ENCODE measurements at places on chromosomes 1 and 21. TPM values are rescaled to one million over a fixed set of nuclear protein-coding genes. Genes with fewer than 3 reads are reported as not detected.

DNM3 gene
- total RNA-seq = 2.2 TPM

CDK18 gene
- 1.1 TPM for total RNA-seq

MROH9 gene
- total RNA-seq = not detected

LMX1A gene
- total RNA-seq = not detected

FAM167B gene
- total RNA-seq = 1.1 TPM

SIK1 gene
- total RNA-seq = 3.4 TPM

LCE2B gene
- total RNA-seq = not detected

FCGR1A gene
- 1.1 TPM for total RNA-seq

DNA sequence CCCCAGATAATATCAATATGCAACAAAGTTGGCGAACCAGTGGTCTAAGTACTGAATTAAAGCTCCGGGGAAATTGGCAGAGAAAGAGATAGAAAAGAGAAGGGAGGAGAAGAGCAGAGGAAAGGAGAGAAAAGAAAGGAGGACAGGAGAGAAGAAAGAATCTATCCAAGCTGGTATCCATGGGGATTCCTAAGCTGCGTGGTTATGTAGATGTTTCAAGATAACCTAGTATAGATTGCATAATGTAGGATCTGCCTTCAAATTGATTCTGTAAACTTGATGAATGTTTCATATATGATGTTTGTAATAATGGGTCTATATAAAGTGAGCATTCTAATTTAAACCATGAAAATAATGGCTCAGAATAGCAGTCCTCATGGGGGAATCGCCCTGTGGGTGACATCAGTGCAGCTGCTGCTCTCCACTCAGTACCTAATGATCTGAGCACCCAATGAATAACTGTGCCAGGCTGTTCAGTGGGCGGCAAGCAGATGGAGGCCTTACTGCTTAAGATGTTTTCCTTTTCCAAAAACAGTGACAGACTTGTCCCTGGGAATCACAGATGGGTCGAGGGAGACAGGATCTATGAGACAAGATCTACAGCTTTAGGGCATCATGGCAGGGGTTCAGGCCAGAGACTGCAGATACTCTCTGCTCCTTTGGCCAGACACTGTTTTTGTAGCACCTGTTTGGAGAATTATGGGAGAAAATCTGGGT is 78.0 kb downstream of the LAMC2 start:
- no peaks in the 10 kb centered on the region for H3K4me1 ChIP-seq
- peaks cover 34% of the 10 kb centered on the region for H3K27me3 ChIP-seq
- no peaks in the 10 kb centered on the region for H3K36me3 ChIP-seq

DNA sequence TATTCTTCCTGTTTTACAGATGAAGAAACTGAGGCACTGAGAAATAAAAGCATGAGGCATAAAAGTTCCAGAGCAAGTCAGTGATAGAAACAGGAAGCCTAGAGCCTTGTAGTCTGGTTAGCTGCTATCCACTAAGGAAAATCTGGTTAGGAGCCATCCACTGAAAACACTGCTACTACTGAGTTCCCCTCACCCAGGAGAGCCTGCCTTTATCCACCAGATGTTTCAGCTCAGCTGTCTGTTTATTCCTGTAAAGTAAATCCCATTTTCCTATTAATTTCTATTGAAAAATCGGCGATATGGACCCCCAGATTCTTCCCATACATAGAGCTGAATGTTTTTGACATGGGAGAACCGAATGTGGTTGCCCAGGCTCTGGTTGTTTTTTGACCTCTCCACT is 63.7 kb upstream of the LMO4 start:
- H3K4me1 ChIP-seq = no peaks in the 10 kb centered on the region
- H3K36me3 ChIP-seq = no peaks in the 10 kb centered on the region
- no peak overlapping the region for H3K27ac ChIP-seq
- DNase-seq = no peak

DNA sequence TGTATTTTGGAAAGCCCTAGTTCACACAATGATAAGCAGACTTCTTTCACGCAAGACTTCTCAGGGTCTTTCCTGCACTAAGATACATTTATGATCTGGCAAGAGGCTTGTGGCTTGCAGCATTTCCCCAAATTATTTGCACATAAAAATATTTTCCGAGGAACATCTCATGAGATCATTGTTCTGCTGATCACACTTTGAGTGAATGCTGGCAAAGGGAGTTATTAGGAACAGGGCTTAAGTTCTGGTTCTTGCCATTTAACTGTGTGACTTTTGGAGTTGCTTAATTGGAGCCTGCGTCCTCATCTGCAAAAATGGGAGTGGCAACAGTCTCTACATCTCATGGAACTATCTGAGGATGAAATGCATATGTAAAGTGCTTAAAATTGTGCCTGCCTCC is 50.2 kb downstream of the GADD45A start:
- peaks cover 3% of the 10 kb centered on the region for H3K27me3 ChIP-seq
- no peak overlapping the region for H3K27ac ChIP-seq
- peaks cover 16% of the 10 kb centered on the region for H3K4me1 ChIP-seq
- no peak overlapping the region for H3K4me3 ChIP-seq
- no peak for DNase-seq
- H3K36me3 ChIP-seq = no peaks in the 10 kb centered on the region

- no peak for DNase-seq
- H3K4me1 ChIP-seq = no peaks in the 10 kb centered on the region
- H3K4me3 ChIP-seq = no peak overlapping the region
- no peaks in the 10 kb centered on the region for H3K36me3 ChIP-seq
- H3K27me3 ChIP-seq = peaks cover 31% of the 10 kb centered on the region
- H3K27ac ChIP-seq = no peak overlapping the region
Observed at GRCh38 chr1:108502624-108503023, 52.5 kb downstream of the NBPF6 start.

DNA sequence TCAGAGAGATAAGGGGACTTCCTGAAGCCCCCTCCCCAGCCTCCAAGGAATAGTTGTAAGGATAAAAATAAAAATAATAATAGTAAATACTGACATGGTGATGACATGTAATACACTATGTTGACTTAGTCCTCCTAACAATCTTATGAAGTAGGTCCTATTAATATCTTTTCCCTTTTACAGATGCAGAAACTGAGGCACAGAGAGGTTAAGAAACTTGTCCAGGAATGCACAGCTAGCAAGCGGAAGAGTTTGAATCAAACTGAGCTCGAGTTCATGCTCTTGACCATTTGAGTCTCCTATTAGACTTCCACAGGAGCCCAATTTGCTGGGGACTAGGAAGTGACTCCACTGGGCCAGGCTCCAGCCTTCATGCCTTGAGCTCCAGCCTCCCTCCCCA is 194.8 kb downstream of the GRIK3 start:
- no peaks in the 10 kb centered on the region for H3K4me1 ChIP-seq
- H3K36me3 ChIP-seq = no peaks in the 10 kb centered on the region
- no peaks in the 10 kb centered on the region for H3K27me3 ChIP-seq
- no peak for DNase-seq

DNA sequence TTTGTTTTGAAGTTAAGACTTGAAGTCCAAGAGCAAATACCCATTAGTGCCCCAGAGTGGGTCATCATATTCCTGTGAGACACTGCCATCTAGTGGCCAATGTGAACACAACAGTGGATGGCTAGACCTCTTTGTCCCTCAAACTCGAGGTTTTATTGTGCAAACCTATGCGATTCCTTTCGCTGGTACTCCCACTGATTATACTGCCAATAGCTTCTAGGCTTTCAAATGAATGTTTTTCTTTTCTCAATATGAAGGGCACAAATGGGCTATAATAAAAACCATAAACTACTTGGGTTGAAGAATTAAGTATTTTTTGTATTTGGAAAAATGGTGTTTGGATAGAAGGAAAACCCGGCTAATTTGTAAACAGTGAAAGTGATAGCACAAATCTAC is 100.4 kb upstream of the ZNF281 start:
- no peaks in the 10 kb centered on the region for H3K36me3 ChIP-seq
- H3K4me1 ChIP-seq = no peaks in the 10 kb centered on the region
- H3K27ac ChIP-seq = no peak overlapping the region
- peaks cover 41% of the 10 kb centered on the region for H3K27me3 ChIP-seq
- peak; percentile 69 for DNase-seq

GRCh38 chr1:186865253-186865652 is 36.5 kb downstream of the PLA2G4A start:
- no peak for DNase-seq
- no peak overlapping the region for H3K4me3 ChIP-seq
- no peak overlapping the region for H3K27ac ChIP-seq
- H3K36me3 ChIP-seq = no peaks in the 10 kb centered on the region
- no peaks in the 10 kb centered on the region for H3K27me3 ChIP-seq
- H3K4me1 ChIP-seq = peaks cover 3% of the 10 kb centered on the region

GRCh38 chr1:116919802-116920201 is 10.1 kb downstream of the PTGFRN start:
- no peak overlapping the region for H3K4me3 ChIP-seq
- H3K27me3 ChIP-seq = no peaks in the 10 kb centered on the region
- H3K4me1 ChIP-seq = peaks cover 9% of the 10 kb centered on the region
- DNase-seq = no peak

DNA sequence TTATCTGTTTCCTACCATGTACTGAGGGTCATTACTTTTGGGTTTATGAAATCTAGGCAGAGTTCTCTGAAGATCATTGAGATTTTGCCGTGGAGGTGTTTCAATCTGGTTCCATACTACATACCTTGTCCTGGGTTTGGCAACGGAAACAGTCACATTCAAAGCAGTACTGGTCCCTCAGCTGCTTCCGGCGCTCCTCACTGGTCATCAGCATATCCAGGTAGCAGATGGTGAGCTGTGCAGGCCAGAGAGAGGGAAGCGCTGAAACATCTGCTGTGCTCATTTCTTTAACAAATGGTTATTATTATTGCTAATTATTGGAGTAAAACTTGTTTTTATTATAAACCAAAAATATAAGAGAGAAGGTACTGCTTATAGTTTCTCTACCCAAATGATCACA is 591.7 kb downstream of the SMYD3 start:
- no peak overlapping the region for H3K27ac ChIP-seq
- no peaks in the 10 kb centered on the region for H3K4me1 ChIP-seq
- H3K4me3 ChIP-seq = no peak overlapping the region
- H3K36me3 ChIP-seq = peaks cover 8% of the 10 kb centered on the region
- H3K27me3 ChIP-seq = no peaks in the 10 kb centered on the region

- H3K36me3 ChIP-seq = no peaks in the 10 kb centered on the region
- H3K4me3 ChIP-seq = no peak overlapping the region
- H3K4me1 ChIP-seq = no peaks in the 10 kb centered on the region
- peaks cover 2% of the 10 kb centered on the region for H3K27me3 ChIP-seq
Observed at GRCh38 chr1:27179979-27180378, 25.1 kb upstream of the SLC9A1 start.

- peaks cover 47% of the 10 kb centered on the region for H3K27me3 ChIP-seq
- H3K4me3 ChIP-seq = no peak overlapping the region
Observed at GRCh38 chr1:204192046-204192445, 4.2 kb downstream of the KISS1 start.

DNA sequence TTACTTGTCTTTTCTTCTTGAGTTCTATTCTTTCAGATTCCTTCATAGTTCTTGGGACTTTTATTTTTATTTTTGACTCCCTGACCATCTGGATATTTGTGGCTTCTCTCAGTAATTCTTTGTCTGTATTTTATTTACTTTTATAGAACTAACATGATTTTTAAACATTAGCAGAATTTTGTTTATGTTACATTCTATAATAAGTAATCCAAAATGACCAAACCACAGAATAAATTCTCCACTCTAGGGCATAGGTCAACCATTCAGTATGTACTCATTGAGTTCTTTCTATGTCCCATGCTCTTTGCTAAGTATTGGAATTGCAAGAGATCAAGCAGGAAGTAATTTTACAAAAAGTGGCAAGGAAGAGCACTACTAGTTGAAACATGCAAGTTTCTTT is 969.0 kb downstream of the TTLL7 start:
- H3K4me3 ChIP-seq = no peak overlapping the region
- no peaks in the 10 kb centered on the region for H3K36me3 ChIP-seq
- H3K27me3 ChIP-seq = no peaks in the 10 kb centered on the region
- H3K27ac ChIP-seq = no peak overlapping the region

DNA sequence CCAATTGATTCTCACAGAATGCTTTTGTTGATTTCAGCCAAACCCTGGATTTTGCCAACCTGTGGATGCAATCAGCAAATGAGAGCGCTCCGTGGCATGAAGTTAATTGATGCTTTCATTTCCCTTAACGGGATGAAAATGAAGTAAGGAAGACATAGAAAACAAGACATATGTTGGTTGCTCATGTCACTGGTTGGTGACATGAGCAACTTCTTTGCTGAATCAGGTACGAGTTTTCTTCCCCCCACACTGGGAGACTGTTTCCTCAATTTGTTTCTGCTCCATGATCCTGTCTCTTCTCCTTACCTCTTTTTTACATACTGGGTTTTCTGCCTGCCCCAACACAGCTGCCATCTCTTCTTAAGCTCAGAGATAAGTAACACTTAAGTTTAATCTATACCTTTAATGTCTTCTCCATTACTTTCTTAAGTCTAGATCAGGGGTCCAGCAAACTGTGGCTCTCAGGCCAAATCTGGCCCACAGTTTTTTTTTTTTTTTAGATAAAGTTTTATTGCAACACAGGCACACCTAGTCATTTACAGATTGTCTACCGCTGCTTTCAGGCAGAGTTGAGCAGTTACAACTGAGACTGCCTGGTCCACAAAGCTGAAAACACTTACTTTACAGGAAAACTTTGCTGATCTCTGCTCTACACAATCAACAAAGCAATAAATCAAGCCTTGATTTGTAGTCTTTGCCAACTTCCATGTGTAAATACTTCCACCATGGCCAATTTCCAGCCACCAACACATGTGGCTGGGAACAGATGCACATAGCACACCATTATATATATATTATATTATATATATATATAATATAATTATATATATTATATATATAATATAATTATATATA is 13.3 kb downstream of the GPR157 start:
- H3K27ac ChIP-seq = no peak overlapping the region
- H3K4me1 ChIP-seq = peaks cover 28% of the 10 kb centered on the region
- DNase-seq = no peak
- no peaks in the 10 kb centered on the region for H3K27me3 ChIP-seq

GRCh38 chr1:18540136-18540765 is 59.5 kb downstream of the KLHDC7A start:
- no peaks in the 10 kb centered on the region for H3K36me3 ChIP-seq
- no peak for DNase-seq
- H3K27ac ChIP-seq = no peak overlapping the region
- H3K4me1 ChIP-seq = no peaks in the 10 kb centered on the region
- H3K4me3 ChIP-seq = no peak overlapping the region

GRCh38 chr21:16113052-16113715 is 383.4 kb downstream of the USP25 start:
- DNase-seq = no peak
- no peaks in the 10 kb centered on the region for H3K36me3 ChIP-seq
- no peaks in the 10 kb centered on the region for H3K4me1 ChIP-seq

- H3K4me3 ChIP-seq = no peak overlapping the region
- peaks cover 3% of the 10 kb centered on the region for H3K27me3 ChIP-seq
Observed at GRCh38 chr1:110780600-110781484, 92.1 kb upstream of the CD53 start.

DNA sequence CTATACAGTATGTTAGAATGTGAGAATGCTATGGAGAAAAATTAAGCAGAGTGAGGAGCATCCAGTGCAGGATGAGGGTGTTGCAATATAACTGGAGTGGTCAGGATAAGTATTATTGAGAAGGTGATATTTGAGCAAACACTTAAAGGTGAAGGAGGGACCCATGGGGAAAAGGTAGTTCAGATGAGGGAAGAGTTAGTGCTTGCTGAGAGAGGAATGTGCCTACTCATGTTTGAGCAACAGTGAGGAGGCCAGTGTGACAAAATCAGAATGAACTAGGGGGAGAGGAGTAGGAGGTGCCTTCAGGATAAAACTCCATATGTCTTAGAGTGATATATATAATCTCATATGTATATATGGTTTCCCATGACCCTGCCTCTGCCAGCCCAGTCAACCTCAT is 6.2 kb upstream of the TRIM45 start:
- peaks cover 21% of the 10 kb centered on the region for H3K27me3 ChIP-seq
- H3K4me3 ChIP-seq = no peak overlapping the region

Measured in activated CD4-positive, alpha-beta memory T cell treated with anti-CD3 and anti-CD28 coated beads, Interleukin-2, amount 10 ng/mL, durations not matched to agents 7 days and 5 days (primary cell).